ENCODE measurements at places on chromosomes 13 and 19.

- no peak for DNase-seq
Measured at GRCh38 chr13:112120031-112120373, 53.1 kb downstream of the SOX1 start.

GRCh38 chr13:48266701-48267639 is 34.0 kb downstream of the ITM2B start:
- no peak for DNase-seq

DNA sequence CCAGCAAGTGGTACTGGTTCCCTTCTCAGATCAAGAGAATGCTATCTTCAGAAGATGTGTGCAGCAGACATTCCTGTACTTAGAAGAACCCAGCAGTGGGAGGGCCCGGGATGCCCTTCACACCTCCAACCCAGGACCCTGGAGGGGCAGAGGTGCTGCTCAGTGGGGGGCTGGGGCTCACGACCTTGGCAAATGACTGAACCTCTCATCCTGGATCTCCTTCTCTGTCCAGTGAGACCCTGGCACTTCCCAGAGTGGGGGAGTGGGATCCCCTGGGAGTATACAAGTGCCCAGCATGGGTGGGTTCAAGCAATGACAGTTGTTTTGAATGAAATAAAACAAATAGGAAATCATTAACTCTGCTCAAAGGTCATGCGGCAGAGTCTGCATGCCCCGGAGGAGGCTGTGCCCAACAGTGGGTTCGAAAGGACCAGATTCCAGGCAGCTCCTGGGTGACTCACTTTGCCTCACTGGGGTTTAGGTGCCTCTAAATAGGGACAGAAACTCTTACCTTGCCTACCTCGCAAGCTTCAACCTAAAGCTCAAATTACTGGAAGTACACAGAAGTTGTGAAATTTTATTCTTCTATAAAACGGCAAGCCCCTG is 26.9 kb downstream of the GGACT start:
- DNase-seq, result no peak

DNA sequence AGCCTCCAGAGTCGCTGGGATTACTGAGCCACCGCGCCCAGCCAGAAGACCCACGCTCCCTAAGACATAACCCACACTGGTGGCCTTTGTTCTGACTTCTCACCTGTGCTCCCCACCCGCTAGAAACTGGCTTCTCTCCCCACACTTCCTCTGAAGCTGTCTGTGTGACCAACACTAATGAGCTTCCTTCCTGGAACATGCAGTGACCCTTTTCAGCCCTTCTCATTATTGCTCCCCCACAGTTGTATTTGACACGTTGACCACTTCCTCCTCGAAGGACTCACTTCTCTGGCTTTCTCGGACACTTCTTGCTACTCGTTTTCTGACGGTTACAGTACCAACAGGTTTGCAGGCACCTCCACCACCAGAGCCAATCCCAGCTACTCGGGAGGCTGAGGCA is 10.9 kb downstream of the NCR1 start:
- no peak for DNase-seq

DNA sequence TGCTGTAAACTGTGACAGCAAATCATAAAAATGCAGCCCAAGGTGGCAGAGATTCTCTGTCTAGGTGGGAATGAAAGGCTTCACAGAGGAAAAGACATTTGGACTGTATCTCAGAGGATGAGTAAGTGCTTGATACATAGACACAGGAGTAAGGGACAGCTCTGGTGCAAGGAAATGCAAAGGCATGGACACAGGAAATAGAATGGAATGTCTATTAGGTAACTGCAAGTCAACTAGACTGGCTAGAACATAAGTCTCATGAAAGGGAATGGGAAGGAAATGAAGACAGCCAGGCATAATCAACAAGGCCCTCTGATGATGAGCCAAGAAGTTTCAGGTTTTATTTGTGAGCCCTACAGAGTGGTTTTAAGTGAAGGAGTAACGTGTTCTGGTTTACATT is 321.7 kb downstream of the SUCLA2 start:
- DNase-seq, result peak; percentile 43

- no peak for DNase-seq
Measured at GRCh38 chr13:36431204-36432105, 840 bp upstream of the CCNA1 start.

GRCh38 chr19:36043952-36044351 is 10.1 kb downstream of the THAP8 start:
- DNase-seq, result no peak

GRCh38 chr13:73952648-73953047 is 181.6 kb downstream of the KLF12 start:
- peak; percentile 19 for DNase-seq

DNA sequence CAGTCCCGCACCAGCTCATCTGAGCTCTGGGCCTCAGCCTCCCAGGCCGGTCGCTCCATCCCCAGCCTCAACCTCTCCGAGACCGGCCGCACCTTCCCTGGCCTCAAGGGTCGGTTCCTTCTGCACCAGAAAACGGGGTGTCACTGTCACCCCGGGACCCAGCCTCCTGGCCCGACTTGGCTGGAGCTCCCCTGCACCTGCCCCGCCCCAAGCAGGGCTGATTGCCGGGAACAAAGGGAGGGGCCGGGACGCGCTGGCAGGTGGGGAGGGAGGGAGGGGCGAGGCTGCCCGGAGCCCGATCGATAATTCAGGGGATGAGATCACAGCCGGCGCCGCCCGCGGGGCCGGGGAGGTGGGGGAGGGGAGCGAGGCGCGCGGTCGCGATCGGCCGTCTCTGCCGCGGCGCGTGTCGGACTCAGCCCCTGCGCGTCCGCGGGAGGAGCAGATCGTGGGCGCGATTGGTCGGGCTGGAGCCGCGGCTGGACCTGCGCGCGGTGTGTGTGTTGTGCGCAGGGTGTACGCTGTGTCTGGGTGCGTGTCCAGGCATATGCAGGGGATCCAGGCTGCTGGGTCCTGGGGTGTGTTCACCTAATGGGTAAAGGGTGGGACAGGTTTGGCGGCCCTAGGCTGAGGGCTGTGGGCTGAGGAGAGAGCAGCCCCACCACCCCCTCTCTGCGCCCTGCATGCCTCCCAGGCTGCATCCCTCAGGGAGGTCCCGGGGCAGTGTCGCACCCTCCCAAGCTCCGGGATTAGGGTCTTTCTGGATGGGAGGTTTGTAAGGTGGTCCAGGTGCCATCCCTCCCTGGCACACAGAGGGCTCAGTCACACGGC is 1.1 kb upstream of the SHC2 start:
- DNase-seq, result no peak

GRCh38 chr13:20118268-20119140 is 42.3 kb downstream of the GJA3 start:
- DNase-seq, result no peak

DNA sequence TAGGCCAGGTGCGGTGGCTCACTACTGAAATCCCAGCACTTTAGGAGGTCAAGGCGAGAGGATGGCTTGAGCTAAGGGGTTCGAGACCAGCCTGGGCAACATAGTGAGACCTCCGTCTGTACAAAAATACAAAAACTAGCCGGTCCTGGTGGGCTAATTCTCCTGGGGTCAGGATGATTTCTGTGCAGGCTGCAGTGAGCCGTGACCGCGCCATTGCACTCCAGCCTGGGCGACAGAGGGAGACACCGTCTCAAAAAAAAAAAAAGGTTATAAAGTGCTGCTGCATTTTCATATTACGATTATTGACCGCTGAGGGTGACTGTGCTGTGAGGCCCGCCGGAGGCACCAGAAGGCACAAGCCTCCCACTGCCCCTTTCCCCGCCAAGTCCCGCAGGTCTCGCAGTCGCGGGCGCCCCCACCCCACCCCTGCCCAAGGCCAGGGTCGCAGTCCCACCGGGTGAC is 477 bp upstream of the PLEKHF1 start:
- no peak for DNase-seq

- no peak for DNase-seq
Measured at GRCh38 chr19:8515317-8515716, 1.4 kb upstream of the ZNF414 start.

- no peak for DNase-seq
Measured at GRCh38 chr13:34993470-34993869, 51.4 kb downstream of the NBEA start.

Measured in A172 (cell line).